ENCODE measurements at places on chromosomes 12 and 14.

- DNase-seq, result no peak
These were observed 55.4 kb upstream of the MED13L start for GRCh38 chr12:116332705-116333380.

- no peak for DNase-seq
These were observed 183.1 kb downstream of the PHLDA1 start for GRCh38 chr12:75848431-75848925.

DNA sequence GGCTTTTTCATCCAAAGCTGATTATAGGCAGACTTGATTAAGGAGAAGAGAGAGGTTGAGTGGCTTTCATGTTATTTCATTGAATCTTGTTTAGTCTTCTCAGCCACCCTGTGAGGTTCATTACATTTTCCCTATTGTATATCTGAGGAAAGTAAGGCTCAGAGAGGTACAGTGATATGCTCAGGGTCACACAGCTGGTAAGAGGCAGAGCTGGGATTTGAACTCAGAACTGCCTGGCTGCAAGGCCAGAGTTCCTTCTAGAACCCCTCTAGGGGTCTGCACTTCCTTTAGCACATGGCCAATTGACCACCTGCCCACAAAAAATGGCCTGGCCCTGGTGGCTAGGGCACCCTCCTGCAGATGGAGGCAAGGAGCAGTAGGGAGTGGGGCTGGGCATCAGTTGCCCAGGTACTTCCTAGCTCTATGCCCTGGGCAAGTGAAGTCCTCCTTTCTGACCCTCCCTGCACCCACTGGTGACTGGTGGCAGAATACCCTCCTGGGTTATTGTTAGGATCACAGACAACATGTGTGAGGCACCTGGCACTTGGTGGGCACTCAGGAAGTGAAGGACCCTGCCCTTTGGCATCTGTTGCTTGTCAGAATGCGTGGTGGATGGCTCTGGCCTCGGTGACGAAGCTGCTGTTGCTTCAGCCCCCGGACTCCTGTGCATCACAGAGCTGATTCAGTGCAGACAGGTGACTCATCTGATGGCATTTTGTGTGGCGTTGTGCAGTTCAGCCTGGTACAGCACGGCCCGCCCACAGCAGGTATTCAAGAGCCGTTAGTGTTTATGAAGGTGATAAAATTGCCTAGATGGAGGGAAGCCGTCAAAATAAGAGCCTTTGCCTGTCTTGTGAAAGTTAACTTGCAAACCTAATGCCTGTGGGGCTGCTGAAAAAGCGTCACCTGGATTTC, 115.8 kb downstream of the SLC25A47 start:
- DNase-seq, result peak; percentile 39

GRCh38 chr14:60963761-60964160, 17.1 kb downstream of the TRMT5 start:
- DNase-seq, result no peak

DNA sequence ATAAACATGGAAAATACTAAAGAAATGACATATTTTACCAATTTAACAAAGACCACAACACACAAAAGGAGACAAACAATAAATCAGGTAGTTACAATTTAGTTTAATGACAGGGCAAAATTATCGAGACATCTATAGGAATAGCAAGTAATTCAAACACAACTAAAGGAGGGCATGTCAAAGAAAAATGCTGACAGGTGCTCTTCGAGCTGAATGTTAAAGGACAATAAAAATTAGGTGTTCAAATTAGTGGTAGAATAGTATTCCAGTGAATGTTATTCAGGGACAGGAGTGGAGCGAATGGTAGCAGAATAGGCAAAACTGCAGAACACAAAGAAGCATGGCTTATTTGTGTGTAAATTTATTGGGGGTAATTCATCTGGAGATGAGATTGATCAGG, 1004.3 kb upstream of the FBXO33 start:
- no peak for DNase-seq

DNA sequence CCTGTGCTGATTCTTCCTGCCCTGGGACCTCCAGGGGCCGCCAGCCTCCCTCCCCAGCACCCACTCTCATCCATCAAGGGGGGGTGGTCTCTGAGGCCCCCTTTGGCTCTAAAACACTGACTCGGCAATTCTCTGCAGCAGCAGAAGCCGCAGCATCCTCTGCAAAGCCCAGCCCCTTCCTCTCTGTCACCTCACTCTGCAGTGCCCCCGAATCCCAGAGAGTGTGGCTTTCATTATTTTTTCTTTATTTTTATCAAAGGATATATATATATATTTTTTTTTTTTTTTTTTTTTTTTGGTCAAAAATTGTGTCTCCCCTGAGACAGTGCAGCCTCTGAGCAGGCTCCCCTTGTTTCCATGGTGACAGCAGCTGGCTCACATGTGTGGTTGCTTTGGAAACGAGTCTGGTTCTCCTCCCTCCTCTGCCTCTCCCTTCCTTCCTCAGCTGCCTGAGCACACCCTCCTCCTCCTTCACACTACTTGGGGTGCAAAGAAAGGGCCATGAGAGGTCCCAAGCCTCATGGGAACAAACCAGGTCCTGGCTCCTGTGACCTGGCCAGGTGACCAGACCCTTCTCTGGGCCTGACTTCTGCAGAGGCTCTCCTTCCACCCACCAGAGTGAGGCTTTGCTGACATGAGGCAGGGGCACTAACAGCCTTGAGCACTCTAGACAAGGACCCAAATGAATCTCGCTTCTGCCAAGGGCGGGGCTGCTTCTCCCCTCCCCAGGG, 100.5 kb downstream of the LRRC74A start:
- DNase-seq, result no peak
